CD4-positive, alpha-beta T cell treated with Interleukin-6 at 100 ng/mL for 8 hours (primary cell): ENCODE measurements at places on chromosomes 3 and 15.
A peak's percentile ranks its signal among the peaks of the same experiment; 100 is the strongest.

DNA sequence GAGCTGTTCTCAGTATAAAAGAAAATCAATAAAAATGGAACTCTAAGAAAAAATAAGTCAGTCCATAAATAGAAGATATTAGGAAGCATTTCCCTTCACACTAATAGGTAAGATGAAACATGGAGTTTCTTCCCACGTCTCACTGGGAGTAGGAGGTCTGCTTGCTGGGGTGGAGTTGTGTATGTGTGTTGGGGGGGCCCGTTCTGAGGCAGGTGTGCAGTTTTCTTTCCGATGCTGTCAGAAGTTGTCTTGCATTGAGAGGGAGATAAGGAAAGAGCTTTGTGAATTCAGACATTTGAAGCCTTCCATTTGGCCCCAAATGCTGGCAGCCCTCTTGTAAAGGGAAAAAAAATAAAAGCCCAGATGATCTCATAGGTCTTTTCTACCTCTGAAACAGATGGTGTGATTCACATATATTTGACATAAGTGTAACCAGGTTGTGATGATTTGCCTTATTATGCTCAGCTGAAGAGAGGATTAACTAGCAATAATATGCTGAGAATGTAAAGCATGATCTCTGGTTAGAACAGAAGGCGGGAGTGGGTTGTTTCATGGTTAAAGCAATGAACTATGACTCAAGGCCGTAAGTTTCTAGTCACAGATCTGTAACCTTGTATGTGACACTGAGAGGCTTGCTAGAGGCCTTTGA is 8.8 kb downstream of the RASGRP1 start:
- DNase-seq: peak; percentile 24

DNA sequence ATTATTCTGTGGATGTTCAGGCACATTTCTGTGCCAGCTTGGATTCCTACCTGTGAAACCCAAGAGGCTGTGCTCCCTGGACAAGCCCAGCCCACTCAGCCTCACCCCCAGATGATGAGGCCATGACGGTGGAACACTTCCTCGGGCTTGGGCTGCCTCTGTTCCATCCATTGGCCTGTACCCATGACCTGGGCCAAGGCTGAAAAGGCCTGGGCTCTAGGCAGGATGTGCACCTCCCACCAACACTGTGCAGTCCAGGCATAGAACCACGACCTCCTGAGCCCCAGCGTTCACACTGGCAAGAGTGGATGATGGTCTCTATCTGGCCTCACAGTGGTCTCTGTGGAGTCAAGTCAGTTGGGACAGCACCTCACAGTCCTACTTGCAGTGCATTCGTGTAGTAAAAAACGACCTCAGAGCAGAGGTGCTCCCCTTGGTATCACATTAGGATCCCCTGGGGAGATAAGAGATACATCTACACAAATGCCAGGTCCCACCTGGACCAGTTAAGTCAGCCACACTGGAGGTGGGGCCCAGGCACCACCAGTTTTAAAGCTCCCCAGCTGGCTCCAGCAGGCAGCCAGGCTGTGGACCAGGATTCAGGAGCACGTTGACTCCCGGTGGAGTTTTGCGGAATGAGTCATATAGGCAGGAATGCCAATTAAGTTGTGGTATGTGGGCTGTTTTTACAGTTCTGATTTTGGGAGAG is 39.0 kb upstream of the IGF1R start:
- no peak for DNase-seq

DNA sequence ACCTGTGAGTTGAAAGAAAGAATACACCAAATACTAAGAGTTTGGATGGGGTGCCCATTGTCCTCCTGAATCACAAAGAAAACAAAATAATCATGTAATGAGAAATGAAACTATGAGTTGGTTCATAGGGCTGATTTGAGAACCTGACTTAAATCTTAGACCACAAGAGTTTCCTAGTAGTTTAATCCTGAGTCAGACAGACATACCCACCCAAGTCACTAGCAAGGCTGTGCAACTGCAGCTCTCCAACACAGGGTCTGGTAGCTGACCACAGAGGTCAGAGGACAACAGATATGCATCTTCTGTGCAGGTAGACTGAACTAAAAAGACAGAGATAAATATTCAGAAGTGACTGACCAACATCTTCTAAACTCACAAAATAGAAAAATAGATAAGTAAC is 296.3 kb upstream of the TMCO5A start:
- DNase-seq: no peak

DNA sequence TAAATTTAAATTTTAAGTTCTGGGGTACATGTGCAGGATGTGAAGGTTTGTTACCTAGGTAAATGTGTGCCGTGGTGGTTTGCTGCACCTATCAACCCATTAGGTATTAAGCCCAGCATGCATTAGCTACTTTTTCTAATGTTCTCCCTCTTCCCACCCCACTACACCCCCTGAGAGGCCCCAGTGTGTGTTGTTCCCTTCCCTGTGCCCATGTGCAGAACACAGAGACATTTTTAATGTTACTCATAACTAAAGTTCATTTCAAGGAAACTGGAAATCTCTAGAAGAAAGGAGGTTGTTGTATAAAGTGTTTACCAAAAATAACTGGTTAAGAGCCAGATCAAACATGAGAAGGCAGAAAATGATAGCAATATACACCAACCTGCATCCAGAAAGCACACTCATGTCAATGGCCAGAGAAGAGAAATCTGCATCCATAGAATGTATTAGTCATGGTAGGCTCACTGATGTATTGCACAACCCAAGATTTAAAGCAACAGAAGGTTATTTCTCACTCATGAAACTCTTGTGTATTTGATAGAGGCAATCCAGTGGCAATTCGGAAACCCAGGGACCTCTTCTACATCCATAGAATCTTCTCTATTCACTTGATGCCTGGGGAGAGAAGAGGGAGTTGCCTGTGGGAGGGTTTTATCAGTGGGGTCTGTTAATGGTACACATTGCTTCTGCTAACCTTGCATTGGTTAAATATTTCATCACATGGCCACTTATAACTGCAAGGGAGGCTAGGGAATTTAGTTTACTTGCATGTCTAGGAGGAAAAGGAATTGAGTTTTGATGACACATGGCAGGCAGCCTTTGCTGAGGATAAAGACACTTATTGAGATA is 321.9 kb upstream of the RASGRP1 start:
- DNase-seq: no peak

DNA sequence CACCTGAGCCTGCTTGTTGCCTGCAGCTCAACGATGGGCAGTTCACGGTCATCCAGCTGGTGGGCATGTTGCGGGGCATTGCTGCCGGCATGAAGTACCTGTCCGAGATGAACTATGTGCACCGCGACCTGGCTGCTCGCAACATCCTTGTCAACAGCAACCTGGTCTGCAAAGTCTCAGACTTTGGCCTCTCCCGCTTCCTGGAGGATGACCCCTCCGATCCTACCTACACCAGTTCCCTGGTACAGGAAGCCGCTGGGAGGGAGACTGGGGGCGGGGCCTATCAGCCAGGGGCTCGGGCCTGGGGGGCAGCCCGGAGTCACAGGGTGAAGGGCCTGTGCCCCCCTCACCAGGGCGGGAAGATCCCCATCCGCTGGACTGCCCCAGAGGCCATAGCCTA is 18.8 kb downstream of the EPHB3 start:
- no peak for DNase-seq

GRCh38 chr3:78917536-78917935 is 850.3 kb downstream of the ROBO1 start:
- DNase-seq: no peak

GRCh38 chr3:120324190-120324589 is 25.0 kb downstream of the LRRC58 start:
- no peak for DNase-seq

DNA sequence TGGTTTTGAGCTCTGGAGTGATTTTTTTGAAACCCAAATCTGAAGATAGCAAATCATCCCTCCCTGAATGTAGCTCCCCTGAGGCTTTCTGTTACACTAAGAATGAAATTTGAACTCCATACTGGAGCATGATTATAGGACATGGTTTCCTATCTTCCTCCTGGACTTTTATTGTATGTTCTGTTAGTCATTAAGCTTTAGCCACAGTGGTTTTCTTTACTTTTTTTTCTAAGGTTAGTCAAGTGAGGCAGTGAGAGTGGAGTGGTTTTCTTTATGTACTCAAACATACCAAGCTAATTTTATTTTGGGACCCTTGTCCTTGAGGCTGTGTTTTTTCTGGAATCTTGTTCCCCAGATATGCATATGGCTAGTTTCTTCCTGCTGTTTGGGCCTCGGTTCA is 55.2 kb upstream of the FRMD4B start:
- no peak for DNase-seq

DNA sequence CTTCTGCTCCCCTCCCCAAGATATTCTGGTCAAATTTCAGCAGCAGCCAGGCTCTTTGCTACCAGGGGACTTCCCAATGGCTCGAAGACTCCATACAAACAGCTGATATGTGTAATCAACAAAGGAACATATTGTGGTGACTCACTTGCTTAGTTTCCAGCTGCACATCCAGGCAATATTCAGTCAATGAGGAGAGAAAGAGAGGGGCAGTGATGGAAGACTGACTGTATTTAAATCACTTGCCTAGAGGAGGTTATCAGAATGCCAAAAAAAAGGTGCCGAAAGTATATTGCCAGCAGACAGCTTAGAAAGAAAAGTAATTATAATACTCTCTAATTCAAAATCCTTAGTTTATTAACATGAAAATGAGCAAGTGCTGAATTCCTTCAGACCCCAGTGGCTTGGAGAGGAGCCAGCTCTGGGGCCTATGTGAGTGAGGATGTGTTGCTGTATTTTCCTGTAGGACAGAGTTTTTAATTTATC is 236.5 kb downstream of the LRTM1 start:
- DNase-seq: no peak

- DNase-seq: no peak
These were observed 333.5 kb downstream of the AGBL1 start for GRCh38 chr15:86413191-86413590.

- no peak for DNase-seq
These were observed 64.9 kb downstream of the MEF2A start for GRCh38 chr15:99630607-99631131.

GRCh38 chr15:50358845-50359244 is 3.8 kb upstream of the GABPB1 start:
- no peak for DNase-seq

DNA sequence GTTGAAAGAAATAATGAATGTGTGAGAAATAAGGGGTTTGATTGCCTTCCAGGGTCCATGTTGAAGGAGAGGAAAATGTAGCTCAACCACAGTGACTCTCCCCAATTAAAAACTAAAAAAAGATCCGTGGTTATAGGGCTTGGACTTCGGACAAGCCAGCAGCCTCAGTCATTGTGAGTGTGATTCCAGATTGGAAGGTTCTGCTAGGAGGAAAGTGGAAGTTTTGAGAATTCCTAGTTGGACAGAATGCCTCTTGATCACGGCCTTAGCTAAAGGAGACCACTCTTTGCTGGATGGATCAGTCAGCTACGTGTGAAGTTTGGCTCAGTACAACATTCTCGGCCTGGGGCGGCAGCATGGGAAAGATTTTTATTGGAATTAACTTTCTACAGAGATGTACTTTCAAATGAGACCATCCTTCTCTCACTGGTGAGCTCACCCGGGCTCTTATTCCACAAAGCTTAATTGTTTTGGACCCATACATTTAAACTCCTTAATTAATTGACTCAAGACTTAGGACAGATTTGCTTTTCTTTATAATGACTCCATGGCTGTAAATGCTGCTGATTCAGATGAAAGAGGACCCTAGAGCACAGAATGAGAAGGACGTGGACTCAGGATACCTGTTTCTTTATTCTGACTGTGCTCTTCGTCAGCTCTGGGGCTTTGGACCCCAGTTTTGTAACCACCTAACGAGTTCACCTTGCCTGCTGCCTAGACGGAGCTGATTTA is 27.5 kb downstream of the FLNB start:
- DNase-seq: no peak

DNA sequence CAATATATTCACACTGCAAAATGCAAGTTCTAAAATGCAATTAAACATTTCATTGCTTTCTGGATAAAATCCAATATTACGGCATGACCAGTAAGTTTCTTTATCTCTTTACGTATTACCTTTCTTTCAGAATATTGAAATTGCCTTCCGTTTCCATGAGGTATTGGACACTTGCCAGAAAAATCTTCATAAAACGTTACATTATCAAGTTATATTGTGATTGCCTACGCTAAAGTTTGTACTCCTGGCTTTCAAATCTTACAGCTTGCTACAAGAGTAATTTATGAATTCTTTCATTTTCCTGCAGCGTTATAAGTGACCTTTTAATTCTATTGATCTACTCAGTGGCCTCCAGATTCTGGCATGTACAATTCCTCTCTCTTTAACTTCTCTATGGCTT is 1349.3 kb downstream of the OTOL1 start:
- DNase-seq: no peak

GRCh38 chr3:174170248-174170647 is 688.9 kb upstream of the NAALADL2 start:
- no peak for DNase-seq

DNA sequence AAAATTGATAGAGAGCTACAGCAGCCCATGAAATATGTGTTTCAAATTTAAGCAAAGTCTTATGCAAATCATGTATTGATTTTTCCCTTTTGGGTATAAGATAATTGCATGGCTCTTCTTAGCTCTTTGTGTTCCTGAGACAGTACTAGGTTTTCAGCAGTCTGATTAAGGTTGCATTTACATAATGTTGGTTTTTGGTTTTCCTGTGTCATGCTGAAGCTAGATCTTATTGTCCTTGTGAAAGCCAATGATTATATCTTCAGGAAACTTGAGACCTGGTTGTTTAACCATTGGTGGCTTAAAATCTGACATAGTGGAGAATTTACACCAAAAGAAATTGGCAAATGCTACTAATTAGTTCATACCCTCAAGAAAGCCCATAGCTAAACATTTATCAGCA is 392.6 kb downstream of the ZPLD1 start:
- DNase-seq: no peak
